ENCODE measurements at places on chromosomes 7 and 10.

GRCh38 chr10:79947083-79947415 lies 1.9 kb downstream of the SFTPD start:
- DNase-seq, result no peak

DNA sequence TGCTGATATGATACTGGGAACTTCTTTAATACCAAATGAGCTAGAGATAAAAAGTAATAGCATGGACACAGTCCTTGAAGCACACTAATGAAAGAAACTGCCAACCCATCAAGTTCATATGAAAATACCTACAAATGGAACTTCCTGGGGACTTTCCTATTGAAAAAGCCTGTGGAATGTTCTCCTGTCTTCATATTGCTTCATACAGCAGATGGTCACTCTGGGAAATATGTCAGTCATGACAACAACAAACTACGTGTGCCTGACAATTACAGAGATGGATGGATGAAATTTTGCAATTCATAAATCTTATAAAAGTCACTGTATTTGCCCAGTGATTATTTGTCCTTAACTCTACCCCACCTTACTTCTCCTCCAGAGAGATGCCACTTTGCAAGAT lies 106.6 kb upstream of the COL1A2 start:
- DNase-seq, result no peak

DNA sequence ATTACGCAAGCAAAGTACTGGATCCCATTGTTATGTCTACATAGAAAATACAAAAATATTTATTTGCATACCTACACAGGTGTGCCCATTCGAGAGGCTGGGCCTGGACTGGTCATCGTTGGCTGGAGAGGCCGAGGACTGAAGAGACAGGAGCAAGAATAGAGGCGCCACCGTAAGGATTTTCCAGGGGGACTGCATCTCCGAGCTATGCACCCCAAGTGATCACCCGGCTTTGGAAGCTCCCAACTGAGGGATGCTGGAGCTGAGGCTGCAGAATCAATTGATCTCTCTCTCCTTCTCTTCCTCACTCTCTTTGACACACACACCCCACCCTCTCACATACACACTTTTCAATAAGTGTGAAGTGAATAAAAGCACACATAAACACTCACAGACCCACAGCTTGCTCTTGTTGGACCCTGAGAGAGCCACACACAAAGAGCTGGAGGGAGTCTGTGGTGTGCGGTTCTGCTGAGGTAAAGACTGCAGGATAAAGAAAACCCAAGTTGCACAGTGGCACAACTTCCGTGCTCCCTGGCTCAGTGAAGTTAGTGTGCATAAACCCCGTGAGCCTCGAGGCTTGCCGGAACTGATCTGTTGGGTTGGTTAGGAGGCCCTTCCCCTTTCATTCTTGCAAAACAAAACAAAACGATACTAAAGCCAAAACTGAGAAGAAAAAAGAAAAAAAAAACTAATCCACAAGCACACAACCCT lies at the start of gene AOAH:
Gene AOAH (minus strand): TSS at position 544 of the 714 bp plus-strand sequence. CDS start 346 bp downstream, at position 198.
- peak; percentile 87 for DNase-seq

DNA sequence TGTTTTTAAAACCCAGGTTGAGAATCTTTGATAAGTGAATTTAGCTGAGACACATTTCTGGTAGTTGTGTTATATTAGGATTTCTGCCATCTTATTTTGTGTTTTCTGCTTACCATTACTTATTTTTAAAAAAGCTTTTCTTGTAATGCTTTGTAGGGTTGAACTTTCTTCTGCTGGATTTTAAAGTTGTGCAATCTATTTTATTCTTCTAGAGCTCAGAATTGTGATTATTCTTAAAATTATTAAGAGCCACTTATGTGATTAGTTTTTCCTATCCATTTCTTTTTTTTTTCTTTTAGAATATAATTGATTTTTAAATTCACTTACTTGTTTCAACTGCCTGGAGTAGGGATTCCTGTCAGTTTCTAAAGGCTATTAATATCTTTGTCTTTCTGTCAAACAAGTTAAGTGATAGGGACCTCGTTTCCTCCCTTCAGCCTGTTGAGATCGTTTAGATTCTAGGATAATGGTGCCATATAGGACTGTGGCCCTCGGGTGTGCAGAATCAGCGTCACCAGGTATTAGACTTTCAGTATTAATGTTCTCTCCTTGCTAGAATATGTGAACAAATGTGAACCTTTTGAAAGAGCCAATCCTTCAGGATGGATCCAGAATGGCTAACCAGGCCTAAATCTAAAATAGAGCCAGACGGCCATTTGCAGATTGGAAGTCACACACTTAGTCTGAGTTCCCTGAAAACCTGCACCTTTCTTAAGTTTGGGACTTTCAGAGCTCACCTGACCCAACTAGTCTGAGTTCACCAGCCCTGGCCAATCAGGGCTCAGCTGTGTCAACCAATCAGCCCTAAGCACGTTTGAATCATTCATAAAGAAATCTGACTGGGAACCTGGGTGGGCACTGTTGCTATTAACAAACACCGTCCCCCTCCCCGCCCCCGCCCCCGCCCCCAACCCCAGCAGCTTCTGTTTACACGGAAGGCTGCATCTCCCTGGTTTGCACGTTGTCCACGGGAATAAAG lies 26.2 kb downstream of the CUX1 start:
- DNase-seq, result no peak

GRCh38 chr10:95350830-95351228 lies 60.0 kb upstream of the PDLIM1 start:
- DNase-seq, result no peak

DNA sequence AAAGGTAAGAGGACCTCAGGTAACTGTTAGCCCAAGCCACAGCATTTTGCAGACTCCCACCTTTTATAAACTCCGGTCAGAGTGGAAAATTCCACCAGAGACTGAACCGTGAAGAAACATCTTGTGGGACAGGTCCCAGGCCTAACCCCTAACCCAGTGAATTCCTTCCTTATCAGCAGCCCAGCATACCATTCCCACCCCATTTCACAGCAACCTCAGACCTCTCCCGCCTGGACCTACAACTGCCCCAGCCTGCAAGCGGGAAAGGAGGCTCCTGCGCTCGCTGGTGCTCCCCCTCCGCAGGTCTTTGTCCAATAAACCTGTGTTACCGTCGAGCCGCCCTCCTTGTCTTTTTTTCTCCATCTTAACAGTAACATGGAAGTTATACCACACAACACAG lies 736.6 kb downstream of the MAGI2 start:
- DNase-seq, result no peak

DNA sequence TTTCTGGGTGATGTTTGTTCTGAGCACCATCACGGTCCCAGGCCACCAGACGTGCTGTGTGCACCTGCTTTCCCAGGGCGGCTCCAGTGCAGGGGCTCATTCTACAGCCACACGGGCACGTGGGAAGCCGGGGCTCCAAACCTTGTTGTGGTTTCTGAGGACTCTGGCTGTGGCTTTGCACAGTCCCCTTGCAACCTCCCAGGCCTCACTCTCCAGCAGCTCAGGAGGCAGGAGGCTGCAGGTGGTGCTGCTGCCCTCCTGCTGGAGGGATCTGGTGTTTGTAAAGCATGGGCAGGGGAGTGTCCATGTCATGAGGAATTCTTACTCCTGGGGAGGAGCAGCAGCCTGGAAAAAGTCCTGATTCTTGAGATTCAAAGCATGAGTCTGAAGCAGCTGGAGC lies 54.3 kb downstream of the INSYN2A start:
- no peak for DNase-seq

DNA sequence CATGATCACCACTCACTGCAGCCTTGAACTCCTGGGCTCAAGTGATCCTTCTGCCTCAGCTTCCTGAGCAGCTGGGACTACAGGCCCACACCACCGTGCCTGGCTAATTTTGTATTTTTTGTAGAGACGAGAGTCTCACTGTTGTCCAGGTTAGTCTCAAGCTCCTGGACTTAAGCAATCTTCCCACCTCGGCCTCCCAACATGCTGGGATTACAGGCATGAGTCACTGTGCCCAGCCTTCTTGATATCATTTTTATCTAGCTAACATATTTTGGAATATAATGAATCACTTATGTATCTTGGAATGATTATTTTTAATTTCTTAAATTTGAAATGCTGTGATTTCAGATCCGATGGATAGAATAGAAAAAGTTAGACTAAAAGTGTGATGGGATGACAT lies 18.4 kb downstream of the ARL4A start:
- no peak for DNase-seq

DNA sequence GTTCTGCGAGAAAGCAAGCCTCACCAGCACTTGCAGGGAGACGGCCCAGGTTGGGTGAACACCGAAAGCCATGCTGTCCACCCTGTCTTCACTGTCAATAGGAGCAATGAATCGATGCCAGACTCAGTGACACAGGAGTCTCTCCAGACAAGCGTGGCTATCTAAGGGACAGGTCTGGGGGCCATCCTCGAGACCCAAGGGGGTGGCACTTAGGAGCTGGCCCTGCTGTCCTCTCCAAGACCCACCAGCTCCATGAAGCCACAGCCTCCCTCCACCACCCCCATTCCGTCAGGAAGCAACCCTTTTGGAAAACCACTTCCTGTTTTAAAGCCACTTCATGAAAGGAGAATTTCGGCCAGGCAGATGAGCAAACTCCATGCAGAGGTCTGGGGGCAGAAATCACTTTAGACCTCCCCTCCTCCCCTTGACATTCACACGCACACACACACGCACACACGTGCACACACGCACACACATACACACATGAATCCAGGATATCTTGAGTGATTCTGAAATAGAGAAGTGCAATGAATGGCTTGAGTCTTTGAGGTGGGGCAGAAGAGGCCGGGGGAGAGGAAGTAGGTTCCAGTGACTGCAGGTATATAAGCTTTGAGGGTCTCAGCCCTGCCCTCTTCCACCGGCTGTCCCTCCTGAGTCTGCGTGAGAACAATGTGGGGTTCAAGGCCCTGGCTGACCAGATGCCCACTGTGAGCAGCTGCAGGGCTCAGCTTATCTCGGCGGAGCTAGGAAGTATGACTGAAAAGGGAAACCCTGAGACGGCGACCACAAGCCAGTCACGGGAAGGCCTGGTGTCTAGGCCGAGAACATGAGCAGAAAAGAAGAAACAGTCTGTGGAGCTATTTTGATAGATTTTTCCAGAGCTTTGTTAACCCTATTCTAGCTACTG lies 25.0 kb downstream of the RGS10 start:
- DNase-seq, result peak; percentile 78

- DNase-seq, result no peak
Measured at GRCh38 chr10:58796242-58796641, 283.6 kb downstream of the BICC1 start.

DNA sequence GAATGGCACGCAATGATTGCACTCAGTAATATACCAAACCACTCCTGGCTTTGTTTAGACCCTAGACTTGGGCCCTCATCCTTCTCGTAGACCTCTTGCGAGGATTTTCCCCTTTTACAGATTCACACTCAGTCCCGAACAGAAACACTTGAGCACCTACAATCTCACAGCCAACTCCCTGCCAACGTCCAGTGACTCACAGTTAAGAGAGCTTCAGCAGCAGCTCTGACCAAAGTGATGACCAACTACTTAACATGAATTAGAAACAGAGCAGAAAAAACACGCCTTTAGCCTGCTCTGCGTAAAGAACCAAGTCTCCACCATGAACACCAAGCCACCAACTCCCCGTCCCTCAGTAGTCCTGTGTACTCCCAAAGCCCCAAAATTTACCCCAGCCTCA lies 2.2 kb downstream of the DNAJC30 start:
- no peak for DNase-seq

DNA sequence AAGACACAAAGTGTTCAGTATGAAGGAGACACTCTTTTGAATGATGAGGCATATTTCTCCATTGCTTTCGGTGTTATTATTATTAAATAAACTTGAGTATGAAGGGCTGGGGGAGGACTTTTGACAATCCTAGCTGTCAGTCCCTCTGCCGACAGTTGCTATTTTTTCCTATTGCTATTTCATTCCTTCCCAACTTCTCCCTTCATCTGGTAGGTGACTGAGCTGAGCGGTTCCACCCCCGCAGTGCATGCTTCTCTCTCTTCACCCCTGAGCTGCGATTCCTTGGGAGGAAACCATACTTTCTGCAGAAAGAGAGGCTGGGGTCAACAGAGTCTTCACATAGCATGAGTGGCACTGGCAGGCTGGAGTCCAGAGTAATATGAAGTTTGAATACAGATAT lies 261.2 kb upstream of the TAC1 start:
- no peak for DNase-seq

DNA sequence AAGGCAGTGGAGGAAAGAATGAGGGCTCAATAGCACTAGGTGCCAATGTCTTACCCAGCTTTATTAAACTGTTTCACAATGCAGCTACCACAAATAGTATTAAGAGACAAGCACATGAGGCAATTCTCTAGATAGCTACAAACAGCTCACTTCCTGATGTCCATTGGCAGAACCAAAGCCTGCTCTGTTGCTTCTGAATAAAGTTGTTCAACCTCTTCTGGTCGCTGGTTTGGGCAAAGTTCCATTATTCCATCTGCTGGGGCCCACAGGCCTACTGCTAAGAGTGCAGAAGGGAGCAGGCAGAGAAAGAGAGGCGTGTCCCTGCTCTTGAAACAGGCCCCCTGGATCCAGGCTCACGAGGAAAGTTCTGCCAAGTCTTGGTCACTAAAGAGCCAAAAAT lies 173.9 kb downstream of the ZNF438 start:
- DNase-seq, result no peak

GRCh38 chr7:155278921-155279320 lies 18.8 kb upstream of the INSIG1 start:
- no peak for DNase-seq

DNA sequence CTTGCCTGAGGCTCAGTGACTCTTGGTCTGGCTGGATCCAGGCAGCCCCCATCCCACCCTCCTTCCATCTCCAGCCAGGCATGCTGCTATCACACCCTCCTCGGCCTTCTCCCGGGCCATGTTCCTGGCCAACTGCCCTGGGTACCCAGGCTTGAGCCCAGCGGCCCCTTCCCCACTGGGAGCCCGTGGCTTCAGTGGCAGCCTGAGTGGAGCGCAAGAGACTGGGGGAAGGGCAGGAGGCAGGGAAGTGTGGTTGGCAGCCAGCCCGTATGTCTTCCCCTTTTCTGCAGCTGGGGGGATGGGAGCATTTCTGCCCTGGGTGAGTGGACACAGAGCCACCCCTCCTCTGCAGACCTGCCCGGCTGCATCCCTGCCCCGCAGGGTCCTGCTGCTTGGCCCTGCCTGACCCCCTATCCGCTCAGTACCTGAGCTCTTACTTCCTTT lies 148.5 kb downstream of the ARHGAP22 start:
- peak; percentile 85 for DNase-seq

DNA sequence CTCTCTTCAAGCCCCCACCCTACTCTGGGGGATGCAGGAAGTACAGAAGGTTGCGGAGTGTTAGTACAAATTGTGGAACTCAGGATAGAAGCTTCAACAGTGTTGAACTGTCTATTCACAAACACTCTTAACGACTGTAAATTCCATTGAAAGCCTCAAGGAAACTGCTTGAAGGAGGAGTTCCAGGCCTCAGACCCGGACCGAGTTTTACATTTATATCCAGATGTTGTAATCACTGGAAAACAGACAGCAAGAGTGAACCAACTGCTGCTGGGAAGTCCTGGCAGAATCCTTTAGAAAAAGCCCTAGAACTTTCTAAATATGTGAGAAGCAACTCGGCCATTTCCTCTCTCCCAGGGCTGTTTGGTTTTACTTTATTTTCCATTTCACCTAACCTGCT lies 84.1 kb upstream of the LRRC18 start:
- no peak for DNase-seq

GRCh38 chr10:74928742-74929191 lies 102.4 kb downstream of the KAT6B start:
- no peak for DNase-seq

- no peak for DNase-seq
Measured at GRCh38 chr10:130043491-130043890, 67.1 kb downstream of the C10orf143 start.

GRCh38 chr7:84009051-84009450 lies 185.5 kb downstream of the SEMA3A start:
- DNase-seq, result no peak

All from suppressor macrophage treated with lipopolysaccharide for 1 hour (primary cell).